ENCODE measurements at places on chromosomes 5 and 9. TPM values are rescaled to one million over a fixed set of nuclear protein-coding genes. Genes with fewer than 3 reads are reported as not detected.

The PCYOX1L gene
- total RNA-seq = 9.3 TPM

The SMC2 gene
- 18.0 TPM for total RNA-seq

The EDIL3 gene
- total RNA-seq = 66.0 TPM

The ANXA1 gene
- total RNA-seq = 234 TPM

The SAPCD2 gene
- total RNA-seq = 1.4 TPM

The SLC34A1 gene
- total RNA-seq = not detected

The PPP2R2B gene
- 1.2 TPM for total RNA-seq

The ADAMTS19 gene
- 0.34 TPM for total RNA-seq

The RGS7BP gene
- total RNA-seq = 3.3 TPM

The MYO10 gene
- 40.6 TPM for total RNA-seq

The MED27 gene
- total RNA-seq = 17.8 TPM

The FBXO38 gene
- 77.2 TPM for total RNA-seq

The CARTPT gene
- not detected for total RNA-seq

The TRIM7 gene
- 3.8 TPM for total RNA-seq

The SPATA31D4 gene
- not detected for total RNA-seq

The ZNG1F gene
- total RNA-seq = 6.4 TPM
